ENCODE measurements at places on chromosomes 7 and 10.

- DNase-seq, result no peak
These were observed 148.3 kb upstream of the TCF7L2 start for GRCh38 chr10:112801748-112802147.

DNA sequence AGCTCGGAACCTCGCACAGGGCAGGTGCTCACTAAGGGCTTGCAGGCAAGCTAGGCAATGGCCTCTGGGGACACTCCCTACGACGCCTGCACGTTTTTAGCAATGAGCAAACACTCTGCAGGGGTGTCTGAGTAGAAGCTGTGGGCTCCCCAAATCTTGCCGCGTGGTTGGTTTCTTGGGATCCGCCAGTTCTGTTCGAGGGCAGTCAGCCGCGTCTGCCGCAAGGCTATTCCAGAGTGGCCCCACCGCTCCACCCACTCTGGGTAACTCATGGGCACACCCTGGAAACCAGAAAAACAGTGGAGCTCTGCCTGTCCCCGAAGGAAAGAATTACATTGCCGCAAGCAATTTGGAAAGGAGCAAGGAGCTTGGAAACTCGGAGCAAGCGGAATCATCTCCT, 189.3 kb upstream of the LYZL2 start:
- DNase-seq, result no peak

GRCh38 chr10:71201849-71202248, 10.5 kb upstream of the UNC5B start:
- DNase-seq, result no peak

GRCh38 chr7:151080067-151080521, 515 bp downstream of the FASTK start:
- no peak for DNase-seq

DNA sequence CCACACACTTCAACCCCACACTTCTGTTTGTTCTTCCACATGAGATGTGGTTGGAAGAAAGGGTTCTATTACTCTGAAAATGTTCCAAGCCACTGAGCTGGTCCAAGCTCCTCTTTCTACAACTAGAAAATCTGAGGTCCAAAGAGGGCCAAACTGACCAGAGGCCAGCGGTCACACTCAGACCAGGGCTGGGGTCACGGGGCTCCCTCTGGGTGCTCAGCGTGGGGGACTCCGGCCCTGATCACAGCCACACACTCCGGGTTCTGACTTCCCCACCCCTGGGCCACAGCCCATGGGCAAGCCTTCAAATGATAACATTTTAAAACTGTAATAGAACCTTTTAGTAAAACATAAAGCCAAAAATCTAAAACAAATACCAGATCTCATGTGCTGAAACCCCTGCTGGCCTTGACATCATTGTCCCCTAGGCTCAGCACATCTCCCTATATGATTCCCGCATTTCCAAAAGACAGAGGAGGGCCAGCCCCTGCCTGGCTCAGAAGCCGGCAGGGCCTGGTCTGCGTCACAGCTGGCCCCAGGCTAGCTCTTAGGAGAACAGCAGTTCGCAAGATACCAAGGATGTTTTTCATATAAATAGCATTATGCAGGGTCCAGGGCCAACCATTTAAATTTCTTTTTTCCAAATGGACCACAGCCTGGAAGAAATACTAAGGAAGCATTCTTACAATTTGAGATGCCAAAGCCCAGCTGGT, 3.3 kb downstream of the CRYGN start:
- DNase-seq, result no peak

DNA sequence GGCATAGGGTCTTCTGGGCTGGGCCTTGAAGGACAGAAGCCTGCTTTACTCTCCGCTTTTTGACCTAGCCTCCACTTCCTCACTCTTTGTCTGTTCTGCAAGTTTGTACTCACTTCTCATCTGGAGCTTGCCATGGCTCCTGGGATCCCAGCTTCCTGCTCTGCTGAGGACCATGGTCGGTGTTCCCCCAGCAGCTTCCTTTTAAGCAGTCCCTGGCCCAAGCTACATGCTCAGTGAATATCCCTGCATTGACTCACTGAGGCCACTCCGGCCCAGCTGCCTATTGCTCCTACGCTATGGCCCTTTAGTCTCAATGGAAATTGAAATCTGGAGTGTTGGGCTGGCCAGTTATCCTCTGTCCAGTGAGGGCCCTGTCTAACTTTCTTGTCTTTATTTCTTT, 427.7 kb downstream of the RPS24 start:
- no peak for DNase-seq

- peak; percentile 52 for DNase-seq
These were observed 19.2 kb upstream of the SMO start for GRCh38 chr7:129169171-129169671.

GRCh38 chr10:29804025-29804852, 169.5 kb upstream of the SVIL start:
- DNase-seq, result no peak

GRCh38 chr10:13969792-13970140, 361.0 kb downstream of the FRMD4A start:
- no peak for DNase-seq

GRCh38 chr7:148044173-148044572, 546.4 kb upstream of the C7orf33 start:
- DNase-seq, result no peak

DNA sequence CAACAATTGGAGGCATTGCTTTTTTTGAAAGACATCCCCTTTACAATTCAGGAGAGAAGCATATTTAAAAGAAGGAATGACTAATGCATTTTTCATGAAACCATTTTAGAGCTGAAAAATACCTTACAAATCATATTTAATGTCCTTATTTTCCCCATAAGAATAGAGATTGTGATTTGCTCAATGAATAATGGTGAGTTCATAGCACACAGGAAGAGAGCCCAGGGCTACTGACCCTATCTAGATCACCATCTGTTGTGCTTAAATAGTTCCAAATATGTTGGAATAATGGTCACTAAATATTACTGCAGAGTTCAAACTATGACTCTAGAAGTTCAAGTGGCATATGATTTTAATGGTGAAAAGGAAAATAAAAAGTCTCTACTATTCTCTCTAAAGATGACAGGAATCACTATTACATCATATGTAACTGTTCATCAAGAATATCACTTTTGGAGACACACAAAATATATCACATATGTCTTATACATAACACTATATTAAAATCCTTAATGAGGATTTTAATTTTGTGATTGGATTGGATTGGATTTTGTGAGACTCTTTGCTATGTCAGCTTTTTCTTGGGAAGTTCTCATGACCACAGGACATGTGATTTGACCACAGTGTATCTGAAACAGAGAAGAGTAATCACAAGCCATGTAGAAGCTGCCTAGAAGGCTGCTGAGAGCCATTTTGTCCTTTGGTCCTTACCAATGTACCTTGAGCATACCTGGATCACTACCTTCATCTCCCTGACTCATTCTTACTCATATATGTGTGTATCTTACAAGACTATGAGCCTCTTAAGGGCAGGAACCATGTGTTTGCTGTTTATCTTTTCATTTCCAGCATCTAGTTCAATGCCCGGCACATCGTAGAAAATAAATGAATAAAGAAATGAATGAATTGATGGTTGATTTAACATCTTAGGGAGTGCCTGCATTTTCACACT, 26.4 kb downstream of the SLC16A9 start:
- DNase-seq, result no peak

- no peak for DNase-seq
These were observed 345.8 kb downstream of the KCNMA1 start for GRCh38 chr10:77291596-77292505.

- DNase-seq, result no peak
These were observed 42.2 kb downstream of the XPNPEP1 start for GRCh38 chr10:109880886-109881768.

DNA sequence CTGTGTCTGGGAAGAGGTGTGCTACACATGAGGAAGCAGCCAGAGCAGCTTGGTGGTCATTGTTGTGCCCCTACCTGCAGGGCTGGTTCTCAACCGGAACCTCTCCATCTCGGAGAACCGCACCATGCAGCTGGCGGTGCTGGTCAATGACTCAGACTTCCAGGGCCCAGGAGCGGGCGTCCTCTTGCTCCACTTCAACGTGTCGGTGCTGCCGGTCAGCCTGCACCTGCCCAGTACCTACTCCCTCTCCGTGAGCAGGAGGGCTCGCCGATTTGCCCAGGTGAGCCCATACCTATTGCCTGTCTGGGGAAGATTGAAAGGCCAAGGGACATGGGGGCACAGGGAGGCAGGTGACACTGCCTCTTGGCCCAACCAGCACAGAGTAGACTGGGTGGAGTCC, 29.3 kb upstream of the CSGALNACT2 start:
- no peak for DNase-seq

DNA sequence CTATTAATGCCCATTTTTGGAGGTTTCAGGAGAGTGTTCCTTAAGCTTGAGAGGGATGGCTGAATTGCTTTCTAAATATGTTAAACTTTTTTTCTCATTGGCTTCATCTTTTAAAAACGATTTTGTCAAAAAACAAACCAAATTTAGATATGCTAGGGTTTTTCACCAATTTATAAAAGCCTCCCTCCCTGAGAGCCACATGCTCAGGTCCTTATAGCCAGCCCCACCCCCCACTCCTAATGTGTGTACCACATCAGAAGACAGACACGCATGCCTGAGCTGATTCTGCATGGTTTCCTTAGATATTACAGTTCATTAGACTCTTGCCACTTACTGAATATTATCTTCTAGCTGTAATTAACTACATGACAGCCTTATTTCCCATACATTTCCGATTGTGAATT, 2.0 kb downstream of the CUL1 start:
- DNase-seq, result peak; percentile 63

DNA sequence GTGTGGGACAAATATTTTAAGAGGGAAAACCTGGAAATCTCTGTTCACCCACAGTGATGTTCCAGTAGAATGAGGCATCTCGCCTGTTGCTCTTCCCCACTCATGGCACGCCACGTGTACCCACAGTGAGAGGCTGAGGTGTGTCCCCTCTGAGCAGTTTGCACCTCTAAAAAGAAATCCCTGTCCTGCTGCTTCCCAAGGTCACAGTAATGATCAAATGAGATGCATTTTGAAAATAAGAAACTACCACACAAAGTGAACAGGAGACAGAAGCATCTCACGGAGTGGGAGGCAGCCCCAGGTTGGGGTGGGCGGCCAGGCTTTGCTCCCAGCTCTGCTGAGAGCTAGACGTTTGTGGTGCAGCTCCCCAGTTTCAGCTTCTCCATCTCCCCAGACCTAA, 12.4 kb upstream of the ZNF777 start:
- DNase-seq, result no peak

GRCh38 chr10:69663369-69663947, 33.4 kb downstream of the FAM241B start:
- DNase-seq, result no peak

DNA sequence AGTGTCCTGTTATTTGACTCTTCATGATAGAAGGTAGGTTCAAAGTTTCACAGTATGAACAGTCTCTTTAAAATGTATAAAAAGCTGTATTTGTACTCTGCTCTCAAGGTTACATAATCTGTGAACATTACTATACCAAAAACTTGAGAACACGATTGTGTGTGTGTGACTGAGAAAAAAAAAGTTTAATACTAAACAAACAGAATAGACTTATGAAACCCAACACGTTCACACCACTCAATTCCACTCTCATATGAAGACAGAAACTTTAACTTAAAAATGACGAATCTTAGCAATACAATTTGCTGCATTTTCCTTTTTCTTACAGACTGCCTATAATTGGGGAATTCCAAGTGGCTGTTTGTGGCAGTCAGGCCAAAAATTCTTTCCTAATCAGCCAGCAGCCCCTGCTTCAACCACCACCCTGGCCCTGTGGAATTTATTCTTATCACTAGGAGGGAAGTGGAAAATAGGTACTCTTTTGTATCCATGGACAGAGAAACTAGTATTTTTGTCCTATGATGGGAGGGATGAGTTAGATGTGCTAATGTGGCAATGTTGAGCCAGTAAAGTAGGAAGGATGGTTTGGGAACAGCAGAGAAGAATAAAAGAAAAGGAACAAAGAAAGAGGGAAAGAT, 42.8 kb downstream of the MINDY3 start:
- no peak for DNase-seq

GRCh38 chr10:77163670-77164348, 473.8 kb downstream of the KCNMA1 start:
- no peak for DNase-seq

DNA sequence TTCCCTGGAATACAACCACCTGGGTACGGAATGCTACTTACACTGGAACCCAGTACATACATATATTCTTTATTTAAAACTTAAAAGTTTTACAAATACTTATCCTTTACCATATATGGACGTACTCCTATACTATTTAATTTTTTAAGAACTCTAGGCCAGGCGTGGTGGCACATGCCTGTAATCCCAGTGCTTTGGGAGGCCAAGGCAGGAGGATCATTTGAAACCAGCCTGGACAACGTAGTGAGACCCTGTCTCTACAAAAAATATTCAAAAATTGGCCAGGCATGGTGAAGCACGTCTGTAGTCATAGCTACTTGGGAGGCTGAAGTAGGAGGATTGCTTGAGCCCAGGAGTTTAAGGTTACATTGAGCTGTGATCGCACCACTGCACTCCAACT, 2.0 kb downstream of the RBM28 start:
- no peak for DNase-seq

DNA sequence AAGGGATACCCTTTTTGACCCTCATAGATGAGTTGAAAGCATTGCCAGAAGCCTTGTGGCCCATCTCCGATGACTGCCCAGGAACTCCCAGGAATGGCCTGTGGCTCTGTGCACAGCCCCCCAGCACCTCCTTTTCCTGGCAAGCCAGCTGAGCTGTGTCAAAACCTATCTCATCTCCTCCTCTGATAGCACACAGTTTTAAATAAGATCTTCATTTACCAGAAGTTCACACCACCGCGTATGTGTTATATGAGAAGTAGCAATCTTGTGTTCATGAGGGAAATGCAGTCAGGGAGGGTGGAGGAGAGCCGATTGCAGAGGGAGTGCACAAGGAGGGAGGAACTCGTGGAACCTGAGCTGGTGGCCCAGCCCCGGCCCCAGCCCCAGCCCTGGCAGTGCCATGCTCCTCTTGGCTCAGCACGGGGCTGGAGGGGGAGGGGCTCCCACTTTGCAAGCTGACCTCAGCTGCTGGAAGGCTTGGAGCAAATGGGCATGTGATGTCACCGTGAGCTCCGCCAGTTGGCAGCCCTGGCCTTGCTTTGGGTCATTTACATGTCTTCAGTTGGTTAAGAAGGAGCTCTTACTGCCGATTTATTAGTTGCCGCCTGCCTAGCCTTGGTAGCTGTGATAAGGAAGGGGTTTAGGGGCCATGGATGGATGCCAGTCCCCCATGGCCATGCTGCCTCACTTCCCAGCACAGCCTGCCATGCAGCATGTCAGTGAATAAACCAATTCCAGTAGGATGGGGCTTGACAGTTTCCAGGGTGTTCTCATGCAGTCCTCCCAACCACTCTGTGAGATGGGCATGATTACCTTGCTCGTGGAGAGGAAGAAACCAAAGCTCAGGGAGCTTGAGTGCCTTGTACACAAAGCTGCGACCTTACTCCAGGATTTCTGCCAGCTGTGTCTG, 20.0 kb downstream of the UNC5B start:
- DNase-seq, result no peak

GRCh38 chr7:73894733-73895551, 34.0 kb downstream of the TMEM270 start:
- no peak for DNase-seq

- no peak for DNase-seq
These were observed 18.0 kb downstream of the PURB start for GRCh38 chr7:44867073-44867995.

DNA sequence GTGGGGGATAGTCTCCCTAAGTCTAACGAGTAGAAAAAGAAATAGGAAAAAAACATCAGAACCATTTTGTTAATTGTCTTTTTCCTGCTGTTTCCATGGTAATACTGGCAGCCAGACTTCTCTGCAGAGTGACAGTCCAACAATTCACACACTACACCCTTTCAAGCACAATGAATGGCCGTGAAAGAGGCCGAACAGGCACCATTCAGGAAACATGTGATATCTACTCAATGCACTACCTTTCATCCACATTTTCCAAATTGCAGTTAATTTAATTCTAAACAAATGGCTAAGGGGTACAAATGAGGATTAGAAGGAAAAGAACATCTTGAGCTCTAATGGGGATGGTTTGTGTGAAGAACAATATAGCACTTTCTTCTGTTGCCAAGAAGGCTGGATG, 358.5 kb upstream of the ANKRD30A start:
- no peak for DNase-seq

All from CD8-positive, alpha-beta T cell (primary cell).